ENCODE measurements at places on chromosomes 13 and 19.

- no peak for DNase-seq
Measured at GRCh38 chr13:47929156-47929555, 71.9 kb downstream of the SUCLA2 start.

DNA sequence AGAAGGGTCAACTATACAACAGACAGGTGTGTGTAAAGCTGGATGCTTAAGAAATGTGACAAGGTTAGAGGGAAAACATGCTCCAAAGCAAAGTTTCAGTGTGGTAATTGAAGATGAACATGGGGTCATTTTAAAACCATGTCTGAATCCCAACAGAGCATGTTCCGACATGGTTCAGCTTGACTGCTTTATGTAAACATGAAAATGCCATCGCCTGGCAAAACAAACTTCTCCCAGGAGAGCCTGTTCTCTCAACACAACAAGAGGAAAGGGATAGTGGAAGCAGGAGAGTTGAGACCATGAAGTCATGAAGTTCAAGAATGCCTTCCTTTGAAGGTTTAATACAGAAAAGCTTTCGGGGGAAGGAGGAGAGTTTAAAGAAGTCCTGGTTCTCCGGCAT, 85.8 kb downstream of the EPSTI1 start:
- no peak for DNase-seq

GRCh38 chr13:49679246-49679645, 12.0 kb downstream of the EBPL start:
- DNase-seq, result peak; percentile 24

DNA sequence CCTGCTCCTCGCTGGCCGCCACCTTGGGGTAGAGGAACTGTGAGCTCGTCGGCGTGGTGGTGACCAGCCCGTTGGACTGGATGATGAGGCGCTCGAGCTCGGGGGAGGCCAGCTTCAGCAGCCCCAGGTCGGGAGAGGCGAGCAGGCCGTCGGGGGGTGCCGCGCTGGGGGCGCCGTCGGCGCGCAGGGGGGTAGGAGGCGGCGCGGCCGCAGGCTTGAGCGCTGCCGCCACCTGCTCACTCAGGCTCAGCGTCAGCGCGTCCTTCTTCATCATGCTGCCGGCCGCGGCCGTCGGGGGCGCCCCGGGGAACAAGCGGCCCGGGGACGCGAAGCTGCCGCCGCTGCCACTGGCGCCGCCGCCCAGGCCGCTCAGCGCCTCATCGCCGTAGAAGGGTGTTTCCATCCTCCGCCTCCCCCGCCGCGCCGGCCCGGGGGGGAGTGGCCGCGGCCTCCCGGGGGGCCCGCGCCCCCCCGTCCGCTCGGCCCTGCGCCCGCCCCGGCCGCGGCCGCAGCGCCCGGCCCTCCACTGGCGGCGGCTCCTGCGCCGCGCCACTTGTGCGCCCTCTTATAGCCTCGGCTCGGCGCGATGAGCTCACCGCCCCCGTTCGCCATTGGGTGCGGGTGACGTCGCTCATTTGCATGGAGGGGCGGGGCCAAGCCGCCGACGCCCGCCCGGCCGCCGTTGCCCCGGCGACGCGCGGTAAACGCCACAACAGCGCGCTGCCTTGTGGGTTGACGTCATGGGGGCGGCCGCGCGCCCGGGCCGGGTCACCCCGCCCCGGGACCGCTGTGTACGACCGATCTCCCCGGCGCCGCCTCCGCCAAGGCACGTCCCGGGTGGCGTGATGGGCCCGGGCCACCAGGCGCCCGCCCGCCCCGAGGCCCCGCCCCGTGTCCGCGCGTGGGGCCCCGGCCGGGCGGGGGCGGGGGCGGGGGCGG, at the start of gene JUND:
TSS of gene JUND (minus strand) at position 541 of the 939 bp plus-strand sequence. CDS start at position 403, 138 bp downstream.
- DNase-seq, result peak; percentile 97

GRCh38 chr19:3765121-3765520, 2.6 kb downstream of the MRPL54 start:
- DNase-seq, result no peak

- DNase-seq, result no peak
Measured at GRCh38 chr13:105740739-105741138, 794.7 kb downstream of the EFNB2 start.

- DNase-seq, result no peak
Measured at GRCh38 chr19:36169084-36169760, 17.0 kb upstream of the COX7A1 start.

DNA sequence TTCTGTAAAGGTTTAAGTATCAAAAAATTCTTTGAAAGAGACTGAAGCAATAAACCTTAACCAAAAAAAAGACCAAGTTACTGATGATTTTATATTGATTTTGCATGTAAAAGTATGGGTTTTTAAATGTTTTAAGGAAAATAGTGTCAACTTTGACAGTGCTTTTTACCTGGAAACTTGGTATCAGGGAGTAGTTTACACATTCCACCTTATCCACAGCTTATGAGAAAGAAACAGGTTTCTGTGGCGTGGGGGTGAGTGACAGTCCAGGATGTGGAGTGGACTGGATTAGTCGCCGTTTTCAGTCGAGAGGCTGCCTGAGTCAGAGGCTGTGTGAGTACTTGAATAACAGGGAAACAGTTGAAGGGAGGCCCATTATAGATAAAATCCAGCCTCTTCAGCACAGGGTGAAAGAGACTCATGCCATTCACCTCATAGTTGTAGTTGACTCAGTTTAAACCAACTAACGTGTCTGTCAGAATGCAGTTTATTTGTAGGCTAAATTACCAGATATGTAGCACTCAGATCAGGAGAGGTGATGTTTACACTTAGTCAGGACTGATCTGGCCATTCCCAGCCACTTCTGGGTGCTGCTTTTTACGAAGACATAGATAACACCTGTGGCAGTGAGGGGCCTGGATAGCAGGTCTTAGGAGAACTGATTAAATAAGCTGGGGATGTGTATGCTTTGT, 595 bp upstream of the GPR183 start:
- peak; percentile 15 for DNase-seq

GRCh38 chr13:85486663-85487062, 312.6 kb downstream of the SLITRK6 start:
- no peak for DNase-seq

DNA sequence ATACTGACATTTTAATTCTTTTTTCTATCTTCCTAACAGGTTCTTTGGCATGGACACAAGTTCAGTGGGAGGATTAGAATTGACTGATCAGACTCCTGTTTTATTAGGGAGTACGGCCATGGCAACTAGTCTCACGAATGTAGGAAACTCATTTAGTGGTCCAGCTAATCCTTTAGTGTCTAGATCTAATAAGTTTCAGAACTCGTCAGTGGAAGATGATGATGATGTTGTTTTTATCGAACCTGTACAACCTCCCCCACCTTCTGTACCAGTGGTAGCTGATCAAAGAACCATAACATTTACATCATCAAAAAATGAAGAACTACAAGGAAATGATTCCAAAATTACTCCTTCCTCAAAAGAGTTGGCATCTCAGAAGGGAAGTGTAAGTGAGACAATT, 34.5 kb downstream of the ZMYM2 start:
- DNase-seq, result no peak

DNA sequence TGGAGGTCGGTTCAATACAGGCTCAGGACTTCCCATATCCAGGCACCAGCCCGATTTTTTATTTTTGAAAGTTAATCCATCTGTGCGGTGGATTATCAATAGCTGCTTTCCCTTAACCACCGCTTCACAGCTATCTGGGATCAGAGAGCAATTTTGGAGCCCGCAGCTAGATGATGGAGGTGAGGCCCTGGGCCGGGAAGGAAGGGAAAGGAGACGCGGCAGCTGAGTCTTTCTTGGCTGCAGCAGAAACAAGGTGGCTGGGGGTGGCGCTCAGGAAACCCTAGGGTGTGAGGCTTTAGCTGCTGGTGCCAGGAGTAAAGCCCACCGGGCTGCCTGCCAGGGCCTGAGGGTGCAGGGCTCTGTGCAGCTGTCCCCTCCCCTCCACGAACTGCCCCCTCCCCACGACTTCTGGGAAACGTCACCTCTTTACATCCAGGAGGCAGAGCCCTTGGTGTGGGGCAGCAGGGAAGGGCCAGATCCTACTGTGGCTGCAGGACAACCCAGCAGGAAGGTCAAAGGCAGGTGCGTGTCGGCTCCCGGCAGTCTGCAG, 307.0 kb downstream of the ZNF536 start:
- no peak for DNase-seq

DNA sequence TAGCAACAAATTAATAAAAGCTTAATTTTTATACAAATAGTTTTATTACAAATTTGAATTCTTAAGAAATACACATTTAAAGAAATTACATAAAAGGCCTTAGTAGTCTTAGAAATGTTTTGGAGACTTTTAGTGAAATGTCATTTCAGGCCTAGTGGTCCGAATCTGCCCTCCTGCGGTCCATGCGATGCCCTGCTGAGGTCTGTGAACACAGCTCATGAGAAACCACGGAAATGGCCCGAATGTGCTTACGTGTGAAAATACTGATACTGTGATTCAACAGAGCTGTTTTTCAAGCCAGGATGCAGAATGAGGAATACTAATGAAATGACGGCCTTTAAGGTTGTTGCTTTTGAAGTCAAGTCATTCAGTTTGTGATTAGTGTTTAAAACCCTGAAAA, 157.9 kb downstream of the COL4A1 start:
- DNase-seq, result no peak

DNA sequence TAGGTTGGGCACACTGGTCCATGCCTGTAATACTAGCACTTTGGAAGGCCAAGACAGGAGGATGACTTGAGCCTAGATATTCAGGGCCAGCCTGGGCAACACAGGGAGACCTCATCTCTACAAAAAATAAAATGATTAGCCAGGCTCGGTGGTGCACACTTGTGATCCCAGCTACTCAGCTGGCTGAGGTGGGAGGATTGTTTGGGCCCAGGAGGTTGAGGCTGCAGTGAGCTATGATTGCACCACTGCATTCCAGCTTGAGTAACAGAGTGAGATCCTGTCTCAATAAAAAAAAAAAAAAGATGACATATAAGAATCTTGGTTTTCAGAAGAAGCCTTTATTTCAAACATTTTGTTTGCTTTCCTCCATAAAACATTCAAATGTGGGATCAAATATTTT, 178.0 kb downstream of the LIG4 start:
- no peak for DNase-seq

DNA sequence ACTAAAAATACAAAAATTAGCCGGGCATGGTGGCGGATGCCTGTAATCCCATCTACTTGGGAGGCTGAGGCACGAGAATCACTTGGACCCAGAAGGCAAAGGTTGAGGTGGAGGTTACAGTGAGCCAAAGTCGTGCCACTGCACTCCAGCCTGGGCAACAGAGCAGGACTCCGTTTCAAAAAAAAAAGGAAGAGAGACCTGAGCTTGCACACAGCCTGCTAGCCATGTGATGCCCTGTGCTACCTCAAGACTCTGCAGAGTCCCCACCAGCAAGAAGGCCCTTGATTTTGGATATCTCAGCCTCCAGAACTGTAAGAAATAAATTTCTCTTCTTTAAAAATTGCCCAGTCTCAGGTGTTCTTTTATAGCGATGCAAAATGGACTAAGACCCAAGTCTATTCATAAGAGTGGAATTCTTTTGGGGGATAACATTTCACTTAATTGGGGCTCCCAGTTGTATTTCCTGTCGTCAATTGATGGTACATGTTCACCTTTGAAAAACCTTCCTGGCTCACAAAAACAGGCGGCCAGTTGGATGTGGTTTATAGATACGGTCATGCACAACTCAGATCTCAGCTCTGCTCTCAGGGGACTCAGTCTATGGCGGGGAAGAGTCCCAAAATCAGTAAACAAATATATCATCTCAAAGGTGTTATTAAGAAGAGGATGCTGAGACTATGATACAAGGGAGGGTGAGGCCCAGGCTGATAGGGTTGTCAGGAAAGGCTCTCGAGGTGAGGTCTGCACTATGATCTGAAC, 2.4 kb upstream of the CHERP start:
- no peak for DNase-seq

GRCh38 chr19:33301144-33301899, 1.0 kb downstream of the CEBPA start:
- DNase-seq, result peak; percentile 28

- DNase-seq, result no peak
Measured at GRCh38 chr13:43835701-43836100, 43.8 kb downstream of the CCDC122 start.

GRCh38 chr13:40780822-40781401, 8.5 kb upstream of the SLC25A15 start:
- DNase-seq, result peak; percentile 64

DNA sequence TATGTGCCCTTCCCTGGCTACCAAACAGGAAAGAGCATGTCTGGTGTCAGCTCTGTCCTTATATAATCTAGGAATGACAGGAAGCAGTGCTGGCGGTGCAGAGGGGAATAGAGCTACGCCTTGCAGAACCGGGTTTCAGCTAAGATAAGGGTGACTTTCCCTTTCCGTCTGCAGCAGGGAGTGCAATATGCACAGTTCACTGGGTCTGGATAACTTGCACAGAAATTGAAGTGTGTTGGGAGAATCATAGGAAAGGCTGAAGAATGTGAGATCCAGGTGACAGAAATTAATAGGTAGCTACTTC, 90.0 kb upstream of the TSHZ3 start:
- no peak for DNase-seq

DNA sequence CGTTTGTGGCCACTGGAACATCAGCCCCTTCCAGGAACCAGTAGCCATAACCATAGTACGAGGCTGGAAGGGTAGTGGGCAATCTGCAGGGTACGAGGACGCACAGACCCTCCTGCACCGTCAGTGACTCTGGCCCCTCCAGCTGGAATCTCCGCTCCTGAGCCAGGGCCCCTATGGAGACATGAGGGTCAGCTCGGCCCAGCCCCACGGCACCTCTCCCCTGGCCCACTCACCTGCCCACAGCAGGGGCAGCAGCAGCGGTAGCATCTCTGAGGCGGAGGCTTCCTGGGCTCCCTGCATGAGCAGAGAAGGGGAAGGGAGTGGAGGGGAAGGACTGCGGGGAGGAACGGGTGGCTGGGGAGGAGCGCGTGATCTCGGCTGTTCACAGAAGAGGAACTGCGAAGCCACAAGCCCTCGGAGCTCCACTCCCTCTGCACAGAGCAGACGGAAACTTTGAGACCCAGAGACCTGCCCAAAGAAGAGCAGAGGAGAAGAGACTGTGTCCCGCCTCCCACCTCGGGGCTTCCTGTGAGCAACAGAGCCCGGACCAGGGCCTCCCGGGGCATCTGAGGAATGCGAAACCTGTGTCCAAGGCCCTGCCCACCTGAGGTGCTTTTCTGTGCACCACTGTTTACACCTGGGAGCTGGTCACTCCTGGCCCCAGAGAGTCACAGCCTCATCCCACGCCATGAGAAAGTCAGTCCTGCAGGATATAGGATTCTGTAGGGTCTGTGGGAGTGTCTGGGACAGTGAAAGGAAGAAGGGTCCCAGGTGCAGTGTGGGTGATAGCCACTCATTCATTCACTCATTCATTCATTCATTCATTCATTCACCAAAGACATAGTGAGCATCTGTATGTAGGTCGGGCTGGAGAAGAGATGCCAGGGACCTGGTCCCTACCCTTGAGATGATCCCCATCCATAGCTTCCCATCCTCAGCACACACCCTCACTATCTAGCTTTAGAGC, at the start of gene SIGLEC6:
TSS of gene SIGLEC6 (minus strand) at position 322 of the 967 bp plus-strand sequence. CDS start at position 300, 22 bp downstream.
- DNase-seq, result peak; percentile 97
